ENCODE measurements at places on chromosomes 2 and 18.

DNA sequence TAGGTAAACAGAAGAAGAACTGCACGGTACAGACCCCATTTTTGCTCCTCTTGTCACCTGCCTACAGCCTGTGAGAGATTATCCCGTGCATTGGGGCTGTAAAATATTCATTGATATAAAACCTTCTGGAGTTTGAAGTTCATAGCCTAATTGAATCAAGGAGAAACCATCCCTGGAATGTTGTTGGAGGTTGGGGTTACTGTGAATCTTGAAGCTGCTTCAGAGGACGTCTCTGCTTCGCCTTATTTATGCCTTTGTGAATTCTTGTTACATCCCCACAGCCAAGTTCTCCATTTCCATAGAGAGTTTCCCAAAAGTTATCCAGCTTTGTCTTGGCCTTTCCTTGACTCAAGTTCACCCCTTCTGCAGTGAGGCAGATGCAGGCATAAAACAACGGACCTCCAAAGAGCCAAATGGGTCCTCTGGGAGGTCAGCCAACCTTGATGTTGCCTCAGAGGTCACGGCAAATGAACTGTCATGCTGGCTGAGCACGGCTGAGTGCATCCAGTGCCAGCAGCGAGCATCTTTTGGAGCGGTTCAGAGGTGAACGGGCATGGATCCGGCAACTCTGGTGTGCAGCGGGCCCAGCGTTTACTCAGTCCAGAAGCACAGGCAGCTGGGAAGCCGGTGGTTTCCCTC, 317.6 kb downstream of the PRKCE start:
- DNase-seq = no peak

DNA sequence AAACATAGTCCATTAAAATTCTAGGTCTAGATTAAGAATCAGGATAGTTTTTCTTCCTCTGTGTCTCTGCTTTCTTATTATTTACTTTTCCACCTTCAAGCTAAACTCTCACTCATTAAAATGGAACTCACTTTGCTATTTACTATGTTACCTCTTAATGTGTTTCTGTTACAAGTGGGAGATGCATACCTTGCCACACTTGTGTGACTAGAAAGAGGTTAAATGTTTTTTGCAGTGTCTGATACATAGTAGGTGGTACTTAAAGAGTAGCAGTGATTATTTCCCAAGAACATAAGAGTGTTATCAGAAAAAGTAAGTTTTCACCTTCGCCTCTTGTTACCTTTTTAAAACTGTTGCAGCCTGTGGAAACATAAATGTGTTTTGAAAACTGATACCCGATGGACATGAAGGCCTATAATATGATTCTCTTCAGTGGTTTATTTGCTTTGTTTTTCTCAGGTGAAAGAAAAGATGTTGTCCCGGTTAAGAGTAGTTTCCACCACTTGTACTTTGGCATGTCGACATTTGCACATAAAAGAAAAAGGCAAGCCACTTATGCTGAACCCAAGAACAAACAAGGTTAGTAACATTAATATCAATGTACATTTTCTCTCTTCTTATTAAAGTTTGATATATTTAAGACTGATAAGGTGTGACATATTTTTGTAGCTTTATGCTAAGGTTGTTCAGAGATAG, 16.6 kb downstream of the ME2 start:
- no peak for DNase-seq

DNA sequence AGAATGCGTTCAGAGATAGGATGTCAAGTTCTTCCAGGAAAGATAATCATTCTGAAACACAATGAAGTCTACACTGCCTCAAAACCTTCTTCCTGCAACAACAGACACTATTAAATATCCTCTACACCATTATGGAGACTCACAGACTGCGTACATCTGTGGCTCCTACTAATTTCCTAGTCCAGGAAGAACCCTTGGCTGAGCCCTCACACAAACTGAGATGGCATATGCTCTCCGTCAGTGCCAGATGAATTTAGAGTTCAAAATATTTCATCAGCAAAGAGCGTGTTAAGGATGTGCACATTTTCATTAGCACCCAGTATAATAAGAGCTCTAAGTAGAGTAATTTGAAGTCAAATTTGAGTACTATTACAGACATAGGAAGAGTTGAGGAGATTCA, 117.2 kb downstream of the TCF4 start:
- DNase-seq = no peak

DNA sequence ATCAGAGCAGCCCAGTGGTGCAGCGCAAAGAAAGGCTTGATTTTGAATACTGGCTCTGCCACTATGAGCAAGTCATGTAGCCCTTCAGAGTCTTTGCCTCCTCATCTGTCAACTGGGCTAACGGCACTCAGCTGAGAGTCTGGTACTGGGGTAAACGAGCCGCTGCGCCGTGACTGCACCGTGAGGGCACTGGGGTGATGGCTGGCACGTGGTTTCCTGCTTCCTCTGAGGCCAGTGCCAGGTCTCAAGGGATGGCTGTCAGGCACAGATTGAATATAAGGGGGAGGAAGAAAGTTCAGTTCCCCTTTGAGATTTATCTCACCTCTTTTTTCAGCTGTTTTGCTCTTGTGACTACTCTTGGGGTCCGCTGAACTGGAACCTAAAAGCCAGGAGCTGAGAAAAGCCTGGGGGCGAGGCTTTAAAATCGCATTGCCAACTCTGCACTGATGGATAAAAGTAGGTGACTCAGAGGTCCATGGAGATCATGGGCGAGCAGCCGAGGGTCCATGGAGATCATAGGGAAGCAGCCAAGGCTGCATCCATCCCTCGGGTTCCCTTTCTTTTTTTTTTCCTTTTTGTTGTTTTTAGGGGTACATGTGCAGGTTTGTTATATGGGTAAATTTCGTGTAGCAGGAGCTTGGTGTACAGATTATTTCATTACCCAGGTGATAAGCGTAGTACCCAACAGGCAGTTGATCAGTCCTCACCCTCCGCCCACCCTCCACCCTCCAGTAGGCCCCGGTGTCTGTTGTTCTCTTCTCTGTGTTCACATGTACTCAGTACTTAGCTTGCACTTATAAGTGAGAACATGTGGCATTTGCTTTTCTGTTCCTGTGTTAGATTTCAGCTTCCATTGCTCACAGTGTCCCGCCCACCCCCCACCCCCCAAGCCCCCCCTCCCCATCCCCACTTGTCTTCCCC, 114.3 kb downstream of the SPP2 start:
- DNase-seq = peak; percentile 7
